ENCODE measurements at places on chromosomes 16 and 17. TPM values are rescaled to one million over a fixed set of nuclear protein-coding genes. Genes with fewer than 3 reads are reported as not detected.

The TBKBP1 gene
- 21.5 TPM for polyA plus RNA-seq

The KRTAP9-8 gene
- polyA plus RNA-seq: not detected

The TMEM235 gene
- 0.06 TPM for polyA plus RNA-seq

The CACNG5 gene
- polyA plus RNA-seq: not detected

The OR2C1 gene
- polyA plus RNA-seq: 0.03 TPM

The FOXF1 gene
- 0.41 TPM for polyA plus RNA-seq

The KRT34 gene
- polyA plus RNA-seq: 0.07 TPM

The HSF4 gene
- polyA plus RNA-seq: 30.3 TPM

Measured in adipose tissue (tissue), 3 donors.